NCI-H524 treated with DMSO at 0.1 percent for 48 hours (cell line): ENCODE measurements at places on chromosomes 1 and 21.

DNA sequence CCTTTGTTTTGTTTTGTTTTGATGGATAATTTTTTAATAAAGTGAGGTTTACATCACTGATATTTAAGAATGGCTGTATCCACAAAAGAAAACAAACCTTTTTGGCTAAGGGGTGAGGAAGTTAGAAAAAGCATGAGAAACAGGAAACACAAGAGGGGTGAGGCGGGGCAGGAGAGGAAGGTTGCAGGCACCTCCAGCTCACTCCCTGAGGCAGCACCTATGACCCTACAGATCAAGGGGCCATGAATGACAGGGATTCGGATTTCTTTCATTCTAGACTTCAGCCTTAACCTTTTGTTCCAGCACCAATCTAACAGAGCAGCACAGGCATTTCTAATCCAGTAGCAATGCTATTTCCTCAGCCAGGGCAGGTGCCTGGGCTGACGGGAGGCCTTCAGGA lies 4.4 kb downstream of the CLCA4 start:
- DNase-seq = no peak

- DNase-seq = no peak
Observed at GRCh38 chr1:169900571-169900970, 6.9 kb upstream of the SCYL3 start.

- no peak for DNase-seq
Observed at GRCh38 chr1:178928976-178929375, 58.1 kb upstream of the ANGPTL1 start.

DNA sequence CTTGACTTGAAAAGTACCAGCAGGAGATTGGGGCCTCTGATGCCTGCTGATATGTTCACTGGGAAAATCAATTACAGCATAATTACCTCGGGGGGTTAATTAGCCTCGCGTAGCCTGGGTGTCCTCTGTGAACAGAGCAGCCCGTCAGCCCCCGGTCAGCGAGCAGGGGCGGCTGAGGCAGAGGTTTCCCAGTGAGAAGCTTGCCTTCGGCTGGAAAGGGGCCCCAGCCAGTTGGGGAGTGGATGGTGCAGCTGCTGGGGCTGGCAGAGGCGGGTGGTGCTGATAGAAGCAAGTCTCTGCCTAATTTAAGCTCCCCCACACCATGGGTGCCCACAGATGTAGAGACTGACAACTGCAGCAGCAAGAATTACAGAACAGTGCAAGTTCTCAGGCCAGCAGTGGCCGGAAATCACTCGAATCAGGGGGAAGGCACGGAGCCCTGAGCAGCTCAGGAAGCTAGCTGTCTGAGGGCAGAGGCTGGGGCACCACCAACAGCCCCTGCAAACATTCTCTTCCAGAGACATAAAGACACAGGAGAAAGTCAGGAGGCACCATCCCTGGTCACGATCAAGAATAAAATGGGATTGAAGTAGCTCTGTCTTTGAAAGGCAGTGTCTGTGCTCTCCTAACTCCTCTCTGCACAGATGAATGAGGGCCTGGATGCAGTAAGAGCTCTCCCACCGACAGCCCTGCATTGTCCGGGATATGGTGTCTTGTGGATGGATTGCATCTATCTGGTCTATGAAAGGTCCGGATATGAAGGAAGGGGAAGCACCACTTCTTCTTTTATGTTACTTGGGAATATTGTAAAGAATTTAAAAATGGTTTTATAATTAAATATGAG lies 166.5 kb upstream of the CD34 start:
- no peak for DNase-seq

GRCh38 chr1:241411776-241412338 lies 54.9 kb upstream of the RGS7 start:
- no peak for DNase-seq

DNA sequence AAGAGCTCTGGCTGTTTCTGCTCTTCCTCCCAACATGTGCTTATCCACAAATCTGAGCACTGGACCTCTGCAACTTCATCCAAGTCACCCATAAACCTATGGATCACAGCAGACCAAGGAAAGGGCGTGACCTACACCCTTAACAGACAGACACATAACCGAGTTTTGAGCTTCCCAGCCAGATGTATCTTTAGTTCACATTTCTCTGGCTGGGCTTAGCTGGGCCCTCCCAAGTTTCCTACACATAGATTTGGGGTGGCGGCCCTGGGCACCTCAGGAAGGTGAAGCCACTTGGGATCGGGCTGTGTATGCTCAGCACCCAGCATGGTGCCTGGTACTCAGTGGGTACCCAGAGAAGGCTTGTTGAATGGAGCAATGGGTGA lies 26.4 kb downstream of the FAAH start:
- no peak for DNase-seq

- no peak for DNase-seq
Observed at GRCh38 chr1:7269525-7269924, 484.3 kb downstream of the CAMTA1 start.

DNA sequence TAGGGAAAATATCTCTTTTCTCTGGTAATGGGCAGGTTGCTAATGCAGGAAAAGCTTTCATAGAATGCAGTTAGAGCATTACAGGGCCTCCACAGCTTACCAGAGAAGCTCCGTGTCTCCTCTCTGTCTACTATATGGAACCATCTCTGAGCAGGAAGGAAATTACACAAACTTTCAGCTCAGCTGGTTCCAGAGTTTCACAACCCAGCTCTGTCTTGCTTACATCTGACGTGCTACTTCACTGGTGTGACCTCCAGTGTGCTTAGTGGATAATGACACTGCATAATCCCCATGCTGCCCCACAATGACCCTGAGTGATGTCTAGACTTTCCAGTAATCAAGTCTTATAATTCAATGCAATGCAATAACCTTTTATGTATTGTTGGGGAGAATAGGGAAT lies 4.3 kb upstream of the FGGY start:
- DNase-seq = no peak

GRCh38 chr1:115282807-115283208 lies 55.2 kb downstream of the NGF start:
- DNase-seq = no peak
